NCI-H1436 treated with DMSO at 0.1 percent for 48 hours (cell line): ENCODE measurements at places on chromosomes 16 and 17.

DNA sequence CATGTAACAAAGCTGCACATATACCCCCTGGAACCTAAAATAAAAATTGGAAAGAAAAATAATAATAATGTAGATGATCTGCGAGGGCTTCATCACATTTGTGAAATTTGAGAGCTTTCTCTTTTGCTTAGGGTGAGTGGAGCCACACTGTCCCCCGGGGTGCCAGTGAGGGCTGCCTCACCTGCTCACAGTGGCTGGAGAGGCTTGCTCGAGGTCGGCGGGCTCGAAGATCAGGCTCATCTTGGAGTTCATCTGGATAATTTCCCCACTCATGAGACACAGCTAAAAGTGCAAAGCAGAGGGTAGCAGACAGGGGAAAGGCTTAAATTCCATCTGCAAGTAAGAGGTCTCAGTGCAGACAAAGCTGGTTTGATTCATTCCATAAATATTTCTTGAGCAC, 123.8 kb downstream of the DNAH3 start:
- DNase-seq: no peak

DNA sequence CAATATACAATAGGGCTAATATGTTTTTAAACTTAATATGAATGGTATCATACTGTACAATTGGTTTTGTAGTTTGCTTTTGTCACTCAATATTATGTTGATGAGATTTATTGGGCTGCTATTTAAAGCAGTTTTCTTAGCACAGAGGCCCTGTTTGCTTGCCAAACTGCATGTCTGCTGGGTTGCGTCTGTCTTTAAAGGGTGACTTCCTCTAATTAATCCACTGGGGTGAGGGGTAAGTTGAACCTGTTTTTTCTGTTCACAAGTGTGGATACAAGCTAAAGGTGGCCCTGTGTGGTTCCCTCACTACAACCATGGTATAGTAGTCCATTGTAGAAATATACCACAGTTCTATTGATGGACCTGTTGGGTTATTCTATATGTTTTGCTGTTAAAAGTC, 19.7 kb downstream of the TTC19 start:
- no peak for DNase-seq

- no peak for DNase-seq
Observed at GRCh38 chr17:65290056-65290455, 152.9 kb downstream of the RGS9 start.

GRCh38 chr16:89860747-89861304, 12.6 kb upstream of the TCF25 start:
- no peak for DNase-seq

- DNase-seq: no peak
Observed at GRCh38 chr17:73508057-73508930, 136.0 kb downstream of the SDK2 start.
